Stimulated activated CD4-positive, alpha-beta T cell treated with anti-CD3 and anti-CD28 coated beads, TNF-alpha, amount 100 ng/mL, for 48 hours (primary cell): ENCODE measurements at places on chromosomes 5 and 9.
A peak's percentile ranks its signal among the peaks of the same experiment; 100 is the strongest.

DNA sequence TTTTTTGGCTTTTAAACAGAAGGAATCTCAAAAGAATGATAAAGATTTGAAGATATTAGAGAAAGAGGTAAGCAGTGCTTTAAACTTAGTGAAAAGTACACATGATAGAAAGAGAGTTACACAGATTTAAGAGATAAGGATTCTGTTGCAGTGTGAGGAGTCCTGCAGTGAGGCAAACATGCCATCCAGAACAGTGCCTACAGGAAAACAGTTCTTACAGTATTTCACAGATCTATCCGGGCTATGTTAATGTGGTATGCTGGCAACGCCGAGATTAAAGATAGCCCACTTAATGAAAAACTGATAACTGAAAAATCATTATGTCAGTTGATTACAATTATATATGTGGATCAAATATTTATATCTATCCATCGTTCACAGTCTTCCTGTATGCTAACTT is 7.2 kb downstream of the HMMR start:
- no peak for DNase-seq

DNA sequence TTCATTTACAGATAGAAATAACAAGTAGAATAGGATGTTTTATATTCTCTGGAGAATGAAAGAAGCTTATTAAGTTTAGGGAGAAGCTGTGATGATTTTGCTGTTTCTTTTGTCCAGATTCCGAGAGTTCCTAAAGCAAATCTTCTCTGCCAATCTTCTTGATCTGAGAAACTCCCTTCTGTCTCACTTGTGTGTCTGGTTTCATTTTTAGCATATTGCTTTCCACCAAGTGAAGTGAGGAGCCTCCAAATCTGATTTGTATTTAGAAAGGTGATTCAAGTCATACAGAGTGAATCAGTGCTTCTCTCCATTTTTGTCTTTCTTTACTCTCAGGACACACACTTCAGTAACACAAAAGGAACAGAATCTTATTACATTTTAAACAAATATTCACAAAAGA is 48.4 kb downstream of the STX17 start:
- no peak for DNase-seq

DNA sequence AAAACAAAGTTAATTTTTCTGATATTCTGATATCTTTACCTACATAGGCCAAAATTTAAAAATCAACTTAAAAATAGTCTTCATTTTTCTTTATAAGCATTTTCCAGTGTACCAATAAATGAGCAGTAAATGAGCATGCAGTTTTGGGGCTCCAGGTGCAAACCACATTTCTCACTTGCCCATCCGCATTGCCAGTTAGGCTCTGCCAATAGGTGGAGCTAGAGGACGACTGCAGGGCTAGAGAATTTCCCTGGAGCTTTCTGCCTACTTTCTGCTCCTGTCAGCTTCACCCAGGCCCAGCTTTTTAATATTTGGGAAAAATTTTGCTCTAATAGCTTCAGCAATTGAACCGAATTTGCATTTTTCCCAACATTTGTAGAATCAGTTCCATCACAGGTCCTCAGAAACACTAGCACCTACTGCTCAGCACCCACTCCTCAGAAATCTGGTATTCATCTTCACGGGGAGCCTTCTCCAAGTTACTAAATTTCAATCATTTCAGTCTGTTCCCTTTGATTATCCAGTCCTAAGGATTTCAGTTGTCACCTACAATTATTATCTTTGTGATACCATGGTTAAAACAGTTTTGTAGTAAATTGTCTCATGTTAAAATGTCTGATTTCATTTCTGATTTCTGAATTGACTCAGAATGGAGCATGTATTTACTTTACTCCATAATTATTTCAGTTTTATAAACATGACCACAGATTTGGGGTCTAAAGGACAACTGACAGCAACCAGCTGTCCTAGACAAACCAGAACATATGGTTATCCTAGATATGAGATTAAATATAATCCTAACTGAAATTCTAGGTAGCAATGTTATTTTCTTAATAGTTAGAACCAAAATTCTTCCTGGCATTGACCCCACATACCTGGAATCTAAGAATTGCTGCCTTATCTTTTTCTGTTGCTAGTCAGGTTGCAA is 104.6 kb upstream of the FAM174A start:
- peak; percentile 19 for DNase-seq

GRCh38 chr5:75281716-75282465 is 45.2 kb upstream of the ANKRD31 start:
- DNase-seq = no peak
